ENCODE measurements at places on chromosomes 12 and 14. TPM values are rescaled to one million over a fixed set of nuclear protein-coding genes. Genes with fewer than 3 reads are reported as not detected.

SPATS2 gene
- total RNA-seq = 23.7 TPM

TPPP2 gene
- total RNA-seq = not detected

TMEM120B gene
- 14.2 TPM for total RNA-seq

TECPR2 gene
- 30.2 TPM for total RNA-seq

RFX4 gene
- total RNA-seq = not detected

DHH gene
- total RNA-seq = 1.6 TPM

RNASE8 gene
- total RNA-seq = not detected

VASH1 gene
- total RNA-seq = 14.7 TPM

Data from kidney (tissue), 22 donors.